T-helper 1 cell (primary cell): ENCODE measurements at places on chromosomes 3 and 15.

DNA sequence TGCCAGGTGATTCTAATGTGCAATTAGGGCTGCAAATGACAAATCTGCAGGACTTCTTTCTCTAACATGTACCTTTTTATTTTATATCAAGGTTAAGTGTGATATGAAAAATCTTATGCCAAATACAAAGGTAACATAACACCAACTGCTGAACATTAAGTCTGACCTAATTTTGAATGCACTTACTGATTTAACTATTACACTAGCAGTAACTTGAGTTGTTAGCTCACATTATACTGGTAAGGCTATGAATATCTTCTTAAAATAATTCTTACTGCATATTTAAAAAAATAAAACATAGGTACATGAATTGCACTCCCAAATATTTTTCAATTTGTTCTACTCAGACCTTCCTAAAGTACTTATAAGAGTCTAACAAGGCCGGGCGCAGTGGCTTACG, 259.2 kb downstream of the CD47 start:
- no peak for DNase-seq

GRCh38 chr15:55628369-55628730, 40.2 kb upstream of the PYGO1 start:
- no peak for DNase-seq

- DNase-seq, result no peak
Measured at GRCh38 chr15:56349554-56349953, 15.7 kb upstream of the TEX9 start.

DNA sequence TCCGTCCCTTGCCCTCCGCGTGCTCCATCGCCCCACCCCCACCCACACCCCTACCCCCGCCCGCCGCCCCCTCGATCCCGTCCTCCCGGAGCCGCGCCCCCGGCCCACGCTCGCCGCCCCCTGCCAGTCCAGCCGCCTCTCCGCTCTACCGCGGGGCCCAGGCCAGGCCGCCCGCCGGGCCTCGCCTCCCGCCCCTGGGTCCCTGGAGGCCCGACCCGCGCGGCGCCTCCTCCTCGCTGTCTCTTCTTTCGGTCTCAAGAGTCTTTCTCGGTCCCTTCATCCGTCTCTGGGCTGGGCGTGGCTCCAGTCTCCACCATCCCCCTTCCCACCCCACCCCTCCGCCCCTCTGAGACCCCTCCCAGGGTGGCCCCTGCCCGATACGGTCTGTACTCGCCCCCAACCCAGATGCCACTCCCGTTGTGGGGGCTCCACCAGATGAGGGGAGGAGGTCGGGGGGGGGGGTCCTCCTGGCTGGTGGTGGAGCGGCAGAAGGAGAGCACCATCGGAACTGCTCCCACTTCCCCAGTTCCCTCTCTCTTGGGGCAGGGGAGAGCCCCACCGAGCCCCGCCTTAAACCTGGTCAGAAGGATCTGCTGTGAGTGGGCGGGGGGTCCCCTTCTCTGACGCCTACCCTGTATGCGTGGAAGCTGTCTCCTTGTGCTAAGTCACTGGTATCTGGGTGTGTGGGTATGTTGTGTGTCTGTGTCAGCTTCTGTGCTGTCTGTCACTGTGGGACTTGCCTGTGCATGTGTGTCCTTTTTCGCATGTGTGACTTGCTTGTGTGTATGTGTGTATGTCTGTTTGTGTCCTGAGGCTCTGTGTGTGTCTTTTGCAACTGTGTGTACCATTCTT, 1.0 kb downstream of the PRKCD start:
- peak; percentile 26 for DNase-seq

- DNase-seq, result no peak
Measured at GRCh38 chr15:63969652-63970421, 76.4 kb downstream of the DAPK2 start.

GRCh38 chr3:24562895-24563294, 68.2 kb upstream of the THRB start:
- DNase-seq, result no peak

- no peak for DNase-seq
Measured at GRCh38 chr3:116052602-116053001, 392.7 kb downstream of the LSAMP start.

DNA sequence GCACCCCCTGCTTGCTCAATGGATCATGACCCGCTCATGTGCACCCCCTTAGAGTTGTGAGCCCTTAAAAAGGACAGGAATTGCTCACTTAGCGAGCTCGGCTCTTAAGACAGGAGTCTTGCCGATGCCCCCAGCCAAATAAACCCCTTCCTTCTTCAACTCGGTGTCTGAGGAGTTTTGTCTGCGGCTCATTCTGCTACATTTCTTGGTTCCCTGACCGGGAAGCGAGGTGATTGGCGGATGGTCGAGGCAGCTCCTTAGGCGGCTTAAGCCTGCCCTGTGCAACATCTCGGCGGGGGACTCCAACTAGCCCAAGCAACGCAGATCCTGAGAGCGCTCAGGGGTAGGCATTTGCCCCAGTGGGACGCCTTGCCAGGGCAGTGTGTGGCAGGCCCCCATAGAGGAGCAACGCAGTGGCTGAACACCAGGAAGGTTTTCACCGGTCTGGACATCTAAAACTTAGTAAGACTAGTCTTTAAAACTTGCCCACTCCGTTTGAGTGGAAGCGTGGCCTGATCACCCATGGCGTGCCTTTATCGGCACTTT, 9.5 kb downstream of the SLCO2A1 start:
- DNase-seq, result no peak

- no peak for DNase-seq
Measured at GRCh38 chr3:129271674-129272073, 7.0 kb upstream of the HMCES start.

DNA sequence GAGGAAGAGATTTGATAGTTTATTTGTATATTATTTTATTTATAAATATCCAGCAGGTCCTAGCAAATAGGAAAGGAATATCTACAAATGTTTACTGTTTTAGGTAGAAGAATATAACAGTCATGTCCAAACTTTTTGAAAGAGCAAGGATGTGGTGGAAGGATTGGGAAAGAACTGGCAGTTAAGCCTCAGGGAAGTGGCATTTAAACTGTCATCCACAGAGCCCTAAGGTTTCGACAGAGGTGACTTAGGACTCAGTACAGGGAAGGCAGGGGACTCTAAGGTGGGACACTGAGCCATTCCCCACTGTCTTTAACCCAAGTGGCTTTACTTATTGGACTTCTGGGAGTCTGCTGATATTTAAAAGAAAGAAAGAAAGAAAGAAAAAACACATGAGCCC, 11.8 kb upstream of the TMEM87A start:
- DNase-seq, result no peak

- DNase-seq, result no peak
Measured at GRCh38 chr3:180117381-180118163, 80.8 kb upstream of the PEX5L start.

- no peak for DNase-seq
Measured at GRCh38 chr3:36201546-36201945, 178.8 kb upstream of the STAC start.

GRCh38 chr3:193029800-193030199, 112.1 kb upstream of the MB21D2 start:
- no peak for DNase-seq

DNA sequence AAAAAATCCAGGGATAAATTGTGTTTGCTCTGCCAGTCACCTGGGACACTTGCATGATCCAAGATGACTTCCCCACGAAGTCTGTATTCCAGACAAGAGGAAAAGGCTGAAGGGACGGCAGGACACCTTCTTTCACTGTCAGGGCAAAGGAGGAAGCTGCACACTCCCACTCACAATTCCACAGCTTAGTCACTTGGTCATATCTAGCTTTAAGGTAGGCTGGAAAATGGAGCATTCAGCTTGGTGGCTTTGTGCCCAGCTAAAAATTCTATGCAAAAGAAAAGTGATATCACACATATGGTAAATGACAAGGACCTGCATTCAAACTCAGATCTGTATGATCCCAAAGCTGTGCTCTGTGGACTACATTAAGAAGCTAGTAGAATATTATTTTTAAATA, 109.2 kb upstream of the TPM1 start:
- DNase-seq, result no peak

DNA sequence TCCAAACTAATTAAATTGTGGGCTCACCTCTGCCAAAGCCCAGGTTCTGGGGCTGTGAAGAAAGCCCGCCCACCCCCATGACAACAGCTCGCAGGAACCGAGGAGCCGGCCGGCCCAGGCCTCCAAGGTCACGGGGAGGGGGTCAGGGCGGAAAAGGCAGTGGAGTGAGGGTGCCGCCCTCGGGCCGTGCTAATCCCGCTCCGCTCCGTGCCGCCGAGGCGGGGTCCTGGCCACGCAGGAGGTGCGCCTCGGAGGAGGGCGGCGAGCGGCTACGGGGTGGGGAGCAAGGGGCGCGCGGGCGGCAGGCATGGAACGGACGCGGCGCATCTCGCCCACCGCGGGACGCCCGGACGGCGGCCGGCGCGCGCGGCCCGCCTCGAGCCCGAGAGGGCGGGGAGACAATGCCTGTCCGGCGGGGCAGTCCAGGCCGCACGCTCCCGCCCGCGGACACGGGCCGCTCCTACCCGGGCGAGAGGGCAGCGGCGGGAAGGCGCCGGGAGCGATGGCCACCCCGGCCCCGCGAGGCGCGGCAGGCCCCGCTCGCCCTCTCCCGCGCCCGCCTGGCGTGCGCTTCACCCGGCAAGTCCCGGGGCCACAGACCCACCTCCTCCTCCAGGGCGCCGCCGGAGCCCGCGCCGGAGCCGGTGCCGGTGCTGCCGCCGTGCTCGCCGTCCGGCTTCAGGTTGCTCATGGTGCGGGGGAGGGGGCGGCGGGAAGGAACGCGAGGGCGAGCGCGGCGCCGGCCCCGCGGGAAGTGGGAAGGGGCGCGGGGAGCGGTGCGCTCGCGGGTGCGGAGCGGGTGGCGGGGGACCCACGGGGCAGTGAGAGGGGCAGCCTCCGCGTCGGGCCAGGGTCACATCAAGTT, 528 bp downstream of the RBPMS2 start:
- no peak for DNase-seq

DNA sequence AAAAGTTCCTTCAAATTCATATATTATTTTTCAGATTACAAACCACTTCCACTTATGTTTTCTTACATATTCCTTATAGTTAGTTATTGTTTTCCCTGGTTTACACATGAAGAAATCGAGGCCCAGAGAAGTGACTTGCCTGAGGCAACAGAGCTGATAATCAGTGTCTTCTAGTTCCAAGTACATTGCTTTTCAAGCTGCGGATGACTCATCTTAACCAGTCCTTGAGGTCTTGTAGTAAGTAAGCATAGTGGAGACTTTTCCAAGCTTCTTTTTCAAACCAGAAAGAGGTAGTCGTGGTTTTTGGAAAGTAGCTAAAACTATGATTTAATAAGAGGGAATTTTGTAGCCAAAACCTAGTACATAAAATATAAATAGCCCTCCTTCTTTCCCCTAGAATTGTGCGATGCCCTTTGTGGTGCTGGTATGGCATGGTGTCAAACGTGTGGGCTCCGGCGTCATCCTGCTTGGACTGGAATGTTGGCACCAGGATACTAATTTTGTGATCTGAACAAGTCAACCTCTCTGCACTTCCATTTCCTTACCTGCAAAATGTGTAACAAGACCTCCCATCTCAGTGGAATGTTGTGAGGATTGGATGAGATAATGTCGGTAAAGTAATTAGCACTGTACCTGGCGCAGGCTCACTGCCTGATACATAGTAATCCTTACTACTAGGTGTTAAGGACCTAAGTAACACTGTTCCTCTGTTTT, 19.0 kb upstream of the DLG1 start:
- DNase-seq, result no peak

DNA sequence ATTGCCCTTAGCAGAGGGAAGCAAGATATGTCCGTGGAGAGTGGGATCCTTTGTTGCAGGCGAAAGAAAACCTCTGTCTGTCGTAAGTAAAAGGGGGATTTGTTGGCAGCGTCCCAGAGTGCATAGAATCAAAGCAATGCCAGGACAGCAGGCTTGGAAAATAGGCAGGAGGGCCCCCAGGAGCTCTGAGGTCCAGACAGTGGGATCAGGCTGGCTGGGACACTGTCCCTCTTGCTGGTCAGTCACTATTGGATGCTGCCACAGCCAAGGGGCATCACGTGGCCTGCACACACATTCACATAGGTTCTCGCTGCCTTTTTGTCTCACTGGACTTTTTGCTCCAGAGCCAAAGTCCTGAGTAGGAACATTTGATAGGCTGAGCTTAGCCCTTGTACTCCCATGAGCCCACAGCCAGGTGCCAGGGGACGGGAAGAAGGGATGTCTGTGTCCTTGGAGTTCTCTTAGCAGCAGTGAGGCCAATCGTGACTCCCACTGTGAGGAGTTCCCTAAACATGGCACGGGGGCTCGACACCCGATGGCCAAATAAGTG, 10.7 kb downstream of the MUC20 start:
- DNase-seq, result no peak
